Central memory CD4-positive, alpha-beta T cell (primary cell): ENCODE measurements at places on chromosomes 11 and 22.

GRCh38 chr11:92154110-92154509, 70.5 kb upstream of the FAT3 start:
- no peak for DNase-seq

GRCh38 chr11:15006139-15006759, 34.1 kb upstream of the CALCA start:
- DNase-seq = peak; percentile 32

- DNase-seq = no peak
Measured at GRCh38 chr22:47196881-47197772, 434.7 kb downstream of the TBC1D22A start.

GRCh38 chr11:70913715-70914231, 338.6 kb downstream of the SHANK2 start:
- no peak for DNase-seq

DNA sequence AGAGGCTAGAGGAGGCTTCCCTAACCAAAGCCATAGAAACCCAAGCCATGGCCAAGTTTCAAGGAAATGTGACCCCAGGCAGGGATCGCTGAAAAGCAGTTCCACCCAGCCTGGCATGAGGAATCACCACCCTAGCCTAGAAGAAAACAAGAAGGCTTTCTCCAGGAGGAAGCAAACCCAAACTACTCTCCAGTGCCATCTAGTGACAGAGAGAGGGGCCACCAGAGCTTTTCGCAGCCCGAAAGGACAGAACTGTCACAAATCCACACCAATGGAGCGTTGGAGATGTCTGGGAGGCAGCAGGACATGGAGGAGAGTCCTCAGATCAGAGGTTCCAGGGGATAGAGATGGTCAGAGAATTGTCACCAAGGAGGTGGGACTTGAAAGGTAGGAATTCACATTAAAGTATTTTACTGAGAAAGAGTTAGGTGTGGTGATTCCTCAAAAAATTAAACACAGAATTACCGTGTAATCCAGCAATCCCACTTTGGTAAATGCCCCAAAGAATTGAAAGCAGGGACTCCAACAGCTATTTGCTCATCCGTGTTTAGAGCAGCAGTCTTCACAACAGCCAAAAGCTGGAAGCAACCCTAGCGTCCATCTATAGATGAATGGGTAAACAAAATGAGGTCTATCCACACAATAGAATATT, 67.3 kb upstream of the NUP50 start:
- no peak for DNase-seq

GRCh38 chr11:17463546-17464174, 13.0 kb downstream of the ABCC8 start:
- DNase-seq = no peak

DNA sequence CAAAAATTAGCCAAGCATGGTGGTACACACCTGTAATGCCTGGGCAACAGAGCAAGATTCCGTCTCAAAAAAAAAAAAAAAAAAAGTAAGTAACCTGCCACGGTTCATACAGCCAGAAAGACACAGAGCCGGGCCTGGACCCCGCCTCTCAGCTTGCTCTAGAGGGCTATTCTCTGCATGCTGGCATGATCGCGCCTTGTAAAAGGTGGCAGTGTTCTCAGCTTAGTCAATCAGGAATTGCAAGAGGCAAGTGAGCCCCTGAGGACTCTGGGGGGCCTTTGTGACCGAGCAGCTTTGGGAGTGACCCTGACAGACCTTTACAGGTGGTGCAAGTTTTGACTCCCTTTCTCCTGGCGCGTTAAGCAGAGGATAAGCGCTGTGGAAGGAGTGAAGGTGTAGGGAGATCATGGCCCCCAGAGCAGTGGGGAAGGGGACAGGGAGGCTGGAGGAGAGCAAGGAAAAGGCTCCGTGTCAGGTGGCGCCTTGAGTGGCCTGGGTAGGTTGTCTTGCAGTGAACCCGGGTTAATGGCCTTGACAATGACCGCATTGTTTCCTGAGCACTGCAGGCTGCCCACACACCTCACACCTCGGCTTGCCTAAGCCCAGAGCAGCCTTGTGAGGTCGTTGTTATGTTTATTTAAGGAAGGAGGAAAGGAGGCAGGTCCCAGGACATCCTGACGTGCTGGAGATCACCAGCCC, 48.9 kb downstream of the CDPF1 start:
- DNase-seq = no peak

- DNase-seq = no peak
Measured at GRCh38 chr11:117092951-117093590, 5.2 kb downstream of the SIK3 start.

GRCh38 chr11:17164361-17165246, 43.2 kb downstream of the PIK3C2A start:
- DNase-seq = no peak

DNA sequence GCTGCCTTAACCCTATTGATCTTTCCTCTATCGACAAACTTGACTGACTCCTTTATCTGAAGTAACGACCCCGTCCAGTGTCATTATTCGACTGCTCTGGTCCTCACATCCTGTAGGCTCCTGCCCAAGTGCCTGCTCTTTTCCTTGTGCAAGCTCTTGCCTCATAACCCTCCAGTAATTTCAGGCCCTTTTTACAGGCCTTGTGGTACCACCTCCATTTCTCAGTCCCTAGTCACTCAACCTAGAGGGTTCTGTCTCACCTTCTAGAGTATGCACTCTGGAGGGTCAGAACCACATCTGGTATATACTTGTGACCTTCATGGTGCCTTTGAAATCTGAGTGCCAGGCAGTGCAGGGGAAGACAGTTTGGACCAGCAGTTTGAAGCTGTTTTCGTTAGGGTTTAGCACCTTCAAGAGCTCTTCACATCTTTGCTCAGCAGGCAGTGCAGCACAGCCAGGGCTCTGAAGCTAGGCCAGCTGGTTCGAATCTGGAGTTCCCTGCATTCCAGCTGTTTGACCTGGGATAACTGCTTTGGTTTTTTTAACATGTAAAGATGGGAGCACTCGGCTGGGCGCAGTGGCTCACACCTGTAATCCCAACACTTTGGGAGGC, 11.2 kb downstream of the SNRPD3 start:
- DNase-seq = no peak

GRCh38 chr22:36206255-36206654, 4.6 kb upstream of the APOL4 start:
- no peak for DNase-seq

GRCh38 chr11:87917111-87917510, 258.1 kb downstream of the RAB38 start:
- no peak for DNase-seq

DNA sequence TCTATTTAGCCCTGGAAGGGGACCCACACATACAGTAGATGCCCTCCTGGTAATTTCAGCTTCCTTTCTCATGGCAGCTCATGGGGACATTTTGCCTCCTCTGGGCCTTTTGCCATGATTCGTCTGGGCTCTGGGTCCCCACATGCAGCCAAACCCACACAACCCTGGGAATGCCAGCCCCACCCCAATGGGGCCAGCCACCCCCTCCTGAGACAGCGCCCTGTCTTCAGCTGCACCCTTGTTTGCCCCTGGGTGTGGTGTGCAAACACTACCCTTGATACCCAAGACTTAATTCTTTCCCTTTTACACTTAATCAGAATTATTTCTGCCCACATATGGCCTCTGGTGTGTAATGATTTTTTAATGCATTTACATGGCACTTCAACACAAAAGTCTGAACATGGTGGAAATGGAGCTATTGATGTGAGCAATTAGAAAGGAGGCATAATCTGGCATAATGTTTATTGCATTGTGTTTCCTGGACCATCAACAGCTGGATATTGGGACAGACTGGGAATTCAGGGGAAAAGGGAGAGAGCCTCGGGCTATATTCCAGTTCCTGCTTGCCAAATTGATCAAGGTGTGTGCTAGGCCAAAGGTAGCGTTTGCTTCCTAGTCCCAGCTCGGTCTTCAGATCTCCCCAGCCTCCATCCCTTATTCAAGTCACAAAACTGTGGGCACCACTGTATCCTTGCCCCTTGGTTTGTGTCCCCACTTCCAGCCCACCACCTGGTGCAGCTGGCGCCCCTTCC, 85.0 kb upstream of the ANO1 start:
- DNase-seq = no peak

DNA sequence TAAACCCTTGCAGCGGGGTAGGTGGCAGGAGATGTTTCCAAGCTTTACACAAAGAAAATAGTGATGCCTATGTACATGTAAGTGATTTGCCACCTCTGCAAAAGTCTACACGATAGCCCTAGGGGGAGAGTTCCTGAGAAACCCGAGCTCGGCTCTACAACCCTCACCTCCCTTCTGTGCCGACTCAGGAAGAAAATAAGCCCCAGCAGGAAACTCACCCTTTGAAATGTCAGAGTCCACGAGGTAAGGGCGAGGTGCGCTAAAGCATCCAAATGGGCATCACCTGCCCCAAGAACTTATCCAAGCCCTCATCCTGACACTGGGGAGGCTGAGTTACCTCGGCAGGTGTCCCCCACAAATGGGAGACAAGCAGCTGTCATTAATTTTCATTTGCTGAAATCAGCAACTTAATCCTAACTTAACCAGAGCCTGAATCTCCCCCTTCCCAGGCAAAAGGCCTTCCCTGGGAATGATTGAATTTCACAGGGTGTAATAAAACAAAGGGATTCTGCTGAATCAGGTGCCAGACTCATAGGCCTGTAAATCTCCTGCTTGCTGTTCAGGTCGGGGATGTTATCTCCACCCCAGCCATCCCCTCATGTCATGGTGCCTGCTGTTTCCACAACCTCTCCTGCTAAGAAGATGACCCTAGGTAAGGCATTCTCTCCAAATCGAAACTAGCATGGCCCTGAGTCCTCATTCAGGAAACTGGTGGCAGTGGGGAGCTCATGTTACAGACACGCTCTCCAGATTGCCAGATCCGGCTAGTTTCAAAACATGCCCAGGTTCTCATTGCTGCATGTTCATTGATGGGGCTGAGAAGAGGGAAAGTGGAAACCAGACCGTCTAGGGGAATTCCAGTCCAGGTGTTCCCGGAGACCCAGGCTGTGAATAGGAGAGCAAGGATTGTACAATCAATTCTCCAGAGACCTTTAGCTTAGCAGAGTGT, 105.3 kb upstream of the KIRREL3 start:
- DNase-seq = no peak

DNA sequence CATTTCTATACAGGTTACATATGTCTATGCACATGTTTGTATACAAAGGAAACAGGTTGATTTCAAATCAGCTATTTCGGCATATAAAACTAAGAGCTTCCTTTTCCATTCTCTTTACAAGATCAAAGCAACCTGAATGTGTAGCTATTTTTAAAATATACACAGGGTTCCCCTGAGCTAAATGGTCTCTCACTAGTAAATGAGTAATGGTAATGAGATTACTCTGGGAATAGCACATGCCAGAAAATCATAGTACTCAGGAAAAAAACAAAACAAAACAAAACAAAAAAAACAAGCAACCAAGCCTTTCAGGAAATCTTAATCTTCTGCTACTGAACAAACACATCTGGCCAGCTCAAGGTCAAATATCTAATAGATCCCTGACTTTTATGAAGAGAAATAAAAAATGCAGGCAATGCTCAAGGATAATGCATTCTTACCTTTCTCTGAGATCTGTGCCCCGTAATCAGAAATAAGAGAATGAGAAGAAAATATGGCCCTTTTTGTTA, 156.6 kb upstream of the POU2AF2 start:
- DNase-seq = no peak

- DNase-seq = no peak
Measured at GRCh38 chr22:19612866-19613572, 88.8 kb upstream of the CLDN5 start.

- DNase-seq = no peak
Measured at GRCh38 chr11:25408146-25408545, 911.3 kb downstream of the LUZP2 start.

DNA sequence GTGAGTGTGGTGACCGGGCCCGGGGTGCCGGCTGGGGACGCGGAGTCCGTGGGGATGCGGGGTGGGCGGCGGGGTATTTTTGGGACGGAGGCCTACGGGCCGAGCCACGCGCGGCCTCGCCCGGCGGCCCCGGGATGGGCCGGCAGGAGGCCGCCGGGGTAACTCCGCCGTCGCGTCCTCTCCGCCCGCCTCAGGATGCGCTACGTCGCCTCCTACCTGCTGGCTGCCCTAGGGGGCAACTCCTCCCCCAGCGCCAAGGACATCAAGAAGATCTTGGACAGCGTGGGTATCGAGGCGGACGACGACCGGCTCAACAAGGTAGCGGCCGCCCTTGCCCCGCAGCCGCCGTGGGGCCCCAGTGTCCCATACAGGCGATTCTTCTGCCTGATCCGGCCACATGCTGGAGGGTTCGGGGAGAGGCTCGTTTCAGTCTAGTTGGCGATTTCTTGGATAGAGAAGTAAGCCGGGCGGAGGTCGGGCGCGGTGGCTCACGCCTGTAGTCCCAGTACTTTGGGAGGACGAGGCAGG, 337 bp downstream of the RPLP2 start:
- no peak for DNase-seq

DNA sequence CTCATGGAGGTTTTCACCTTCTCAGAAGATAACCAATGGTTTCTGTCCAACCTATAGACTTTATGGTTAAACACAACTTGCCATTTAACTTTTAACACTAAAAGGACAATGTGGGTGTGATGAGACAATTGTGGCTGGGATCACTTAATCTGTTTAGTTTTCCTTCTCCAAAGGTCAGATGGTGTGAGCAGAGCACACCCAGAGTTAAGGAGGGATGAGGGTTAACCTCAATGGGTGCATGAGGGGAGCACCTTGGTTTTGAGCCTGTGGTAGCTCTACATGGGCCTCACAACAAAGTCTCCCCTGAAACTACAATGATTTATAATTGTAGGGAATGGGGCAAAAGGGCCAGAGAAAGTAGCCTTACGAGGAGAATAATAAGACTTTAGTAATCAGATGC, 28.9 kb upstream of the CHRM4 start:
- no peak for DNase-seq

DNA sequence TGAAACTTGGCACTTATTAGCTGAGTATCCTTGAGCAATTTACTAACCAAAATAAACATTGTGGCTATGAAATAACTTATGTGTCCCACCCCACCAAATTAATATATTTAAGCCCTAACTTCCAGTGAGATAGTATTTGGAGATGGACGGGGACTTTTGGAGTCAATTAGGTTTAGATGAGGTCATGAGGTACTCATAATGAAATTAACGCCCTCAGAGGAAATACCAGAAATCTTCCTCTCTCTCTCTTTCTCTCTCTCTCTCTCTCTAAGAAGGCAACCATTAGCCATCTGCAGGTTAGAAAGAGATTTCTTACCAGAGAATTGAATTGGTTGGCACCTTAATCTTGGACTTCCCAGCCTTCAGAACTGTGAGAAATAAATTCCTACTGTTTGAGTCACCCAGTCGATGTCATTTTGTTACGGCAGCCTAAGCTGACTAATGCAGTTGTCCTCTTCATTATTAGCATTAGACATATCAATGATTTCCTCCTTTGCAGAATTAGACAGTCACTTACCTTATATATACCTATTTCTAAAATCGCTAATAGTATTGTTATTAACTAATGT, 1284.0 kb downstream of the FAM181B start:
- no peak for DNase-seq

GRCh38 chr22:47072642-47072967, 310.2 kb downstream of the TBC1D22A start:
- no peak for DNase-seq

- DNase-seq = no peak
Measured at GRCh38 chr11:1087279-1087960, 12.7 kb downstream of the MUC2 start.
